Activated CD4-positive, alpha-beta T cell treated with anti-CD3 and anti-CD28 coated beads, Interleukin-2, Interleukin-6, amounts not matched to agents 100 ng/mL and 50 ng/mL, durations not matched to agents 16 hours and 8 hours (primary cell): ENCODE measurements at places on chromosomes 11 and 22.

DNA sequence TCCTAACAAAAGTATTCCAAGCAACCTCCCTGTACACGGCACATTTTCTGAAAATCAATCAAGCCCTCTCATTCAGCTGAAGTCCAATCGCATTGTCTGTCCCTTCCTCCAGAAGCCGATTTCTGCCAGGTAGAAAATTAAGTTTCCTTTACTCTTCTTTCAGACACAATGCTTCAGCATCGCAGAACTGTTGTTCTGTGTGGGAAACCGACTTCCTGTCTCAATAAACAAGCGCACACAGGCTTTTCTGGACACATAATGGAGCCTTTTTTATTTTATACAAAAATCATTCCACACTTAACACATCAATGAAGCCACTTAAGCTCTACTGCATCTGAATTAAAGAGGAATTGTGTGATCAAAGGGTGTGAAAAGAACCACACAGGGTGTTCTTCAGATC, 75.6 kb downstream of the BLID start:
- DNase-seq, result no peak

- no peak for DNase-seq
Observed at GRCh38 chr22:42596863-42597530, 17.7 kb downstream of the POLDIP3 start.

GRCh38 chr11:9351321-9351881, 33.1 kb upstream of the IPO7 start:
- no peak for DNase-seq

DNA sequence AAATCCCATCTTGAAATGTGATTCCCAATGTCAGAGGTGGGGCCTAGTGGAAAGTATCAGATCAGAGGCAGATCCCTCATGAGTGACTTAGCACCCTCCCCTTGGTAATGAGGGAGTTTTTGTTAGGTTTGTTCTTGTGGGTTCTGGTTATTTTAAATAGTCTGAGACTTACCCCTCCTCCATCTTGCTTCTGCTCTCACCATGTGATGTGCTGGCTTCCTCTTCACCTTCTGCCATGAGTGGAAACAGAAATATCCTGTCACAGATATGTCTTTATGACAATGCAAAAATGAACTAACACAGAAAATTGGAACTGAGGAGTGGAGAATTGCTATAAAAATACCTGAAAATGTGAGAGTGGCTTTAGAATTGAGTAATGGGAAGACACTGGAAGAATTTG, 33.1 kb downstream of the TMEM225 start:
- no peak for DNase-seq

DNA sequence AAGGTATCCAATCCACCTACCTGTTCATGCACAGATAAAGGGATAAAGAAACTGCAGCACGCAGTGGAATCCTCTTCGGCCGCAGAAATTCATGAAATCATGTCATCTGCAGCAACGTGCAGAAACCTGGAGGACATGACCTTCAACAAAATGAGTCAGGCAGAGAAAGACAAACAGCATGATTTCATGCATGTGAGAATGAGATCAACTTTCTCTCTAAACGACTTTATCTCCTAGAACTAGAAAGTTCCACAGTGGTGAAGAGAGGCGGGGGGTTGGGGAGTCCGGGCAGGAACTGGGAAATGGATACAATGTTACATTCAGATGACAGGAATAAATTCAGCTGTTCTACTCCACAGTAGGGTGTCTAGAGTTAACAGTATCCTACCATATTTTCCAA, 9.9 kb downstream of the RGL4 start:
- DNase-seq, result peak; percentile 32

DNA sequence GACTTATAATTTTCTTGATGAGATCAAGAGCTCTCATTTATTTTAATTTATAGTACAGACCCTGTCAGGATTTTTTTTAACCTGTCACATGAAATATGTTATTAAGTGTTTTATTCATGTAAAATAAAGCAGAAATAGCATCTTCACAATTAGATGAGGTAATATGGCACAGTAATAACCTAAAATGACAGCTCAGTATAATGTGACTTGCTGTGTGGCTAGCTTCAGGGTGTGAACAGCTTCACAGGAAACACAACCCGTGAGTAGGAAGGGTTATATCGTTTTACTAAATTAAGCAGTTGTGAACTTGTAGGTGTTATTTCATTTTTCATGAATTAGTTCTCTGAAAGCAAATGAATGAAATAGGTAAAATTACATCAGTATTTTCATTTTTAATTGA, 366.9 kb upstream of the CHORDC1 start:
- no peak for DNase-seq

DNA sequence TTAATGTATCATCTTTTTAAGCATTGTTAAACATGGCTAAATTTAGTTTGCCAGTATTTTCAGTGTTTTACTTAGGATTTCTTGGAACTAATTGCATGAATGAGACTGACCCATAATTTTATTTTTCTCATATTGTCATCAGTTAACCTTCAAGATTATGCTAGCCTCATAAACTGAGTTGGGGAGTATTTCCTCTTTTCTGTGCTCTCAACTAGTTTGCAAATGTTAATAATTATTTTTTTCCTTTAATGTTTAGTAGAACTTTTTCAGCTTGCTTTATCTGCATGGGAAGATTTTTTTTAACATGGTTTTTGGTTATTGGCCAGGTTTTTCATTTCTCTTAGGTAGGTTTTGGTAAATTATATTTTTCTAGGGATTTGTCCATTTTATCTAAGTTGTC, 235.4 kb upstream of the SESN3 start:
- no peak for DNase-seq

DNA sequence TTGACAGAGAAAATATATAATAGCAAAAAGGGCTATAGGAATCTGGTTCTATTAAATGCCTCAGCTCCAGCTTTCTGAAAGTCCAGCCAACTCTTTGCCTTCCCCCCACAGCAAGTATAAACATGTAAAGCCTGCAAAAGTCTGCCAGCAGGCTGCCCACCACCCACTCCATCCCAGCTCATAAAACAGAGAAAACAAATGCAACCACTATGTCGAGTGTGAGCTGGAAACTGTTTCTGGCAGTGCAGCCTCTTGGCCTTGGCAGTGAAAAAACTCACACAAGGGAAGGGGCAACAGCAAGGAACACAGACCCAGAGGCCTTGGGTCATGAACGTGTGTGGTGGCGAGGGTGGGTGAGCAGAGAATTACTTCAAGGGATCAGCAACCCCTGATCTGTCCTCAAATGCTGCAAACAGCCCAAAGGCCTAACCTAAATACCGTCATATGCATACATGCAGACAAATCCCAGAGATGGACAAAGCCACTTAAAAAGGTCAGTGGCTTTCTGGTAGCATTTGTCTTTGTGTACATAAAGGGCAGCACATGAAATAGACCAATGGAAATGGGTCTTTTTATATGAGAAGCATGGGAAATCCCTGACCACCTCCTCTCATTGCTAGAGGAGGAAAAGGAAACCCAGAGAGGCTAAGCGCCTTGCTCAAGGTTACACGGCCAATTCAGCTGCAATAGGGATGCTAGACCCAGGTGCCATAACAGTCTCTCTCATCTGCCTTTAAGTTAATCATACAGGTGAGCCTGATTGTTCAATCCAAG, 74.8 kb downstream of the NAT10 start:
- DNase-seq, result peak; percentile 17

DNA sequence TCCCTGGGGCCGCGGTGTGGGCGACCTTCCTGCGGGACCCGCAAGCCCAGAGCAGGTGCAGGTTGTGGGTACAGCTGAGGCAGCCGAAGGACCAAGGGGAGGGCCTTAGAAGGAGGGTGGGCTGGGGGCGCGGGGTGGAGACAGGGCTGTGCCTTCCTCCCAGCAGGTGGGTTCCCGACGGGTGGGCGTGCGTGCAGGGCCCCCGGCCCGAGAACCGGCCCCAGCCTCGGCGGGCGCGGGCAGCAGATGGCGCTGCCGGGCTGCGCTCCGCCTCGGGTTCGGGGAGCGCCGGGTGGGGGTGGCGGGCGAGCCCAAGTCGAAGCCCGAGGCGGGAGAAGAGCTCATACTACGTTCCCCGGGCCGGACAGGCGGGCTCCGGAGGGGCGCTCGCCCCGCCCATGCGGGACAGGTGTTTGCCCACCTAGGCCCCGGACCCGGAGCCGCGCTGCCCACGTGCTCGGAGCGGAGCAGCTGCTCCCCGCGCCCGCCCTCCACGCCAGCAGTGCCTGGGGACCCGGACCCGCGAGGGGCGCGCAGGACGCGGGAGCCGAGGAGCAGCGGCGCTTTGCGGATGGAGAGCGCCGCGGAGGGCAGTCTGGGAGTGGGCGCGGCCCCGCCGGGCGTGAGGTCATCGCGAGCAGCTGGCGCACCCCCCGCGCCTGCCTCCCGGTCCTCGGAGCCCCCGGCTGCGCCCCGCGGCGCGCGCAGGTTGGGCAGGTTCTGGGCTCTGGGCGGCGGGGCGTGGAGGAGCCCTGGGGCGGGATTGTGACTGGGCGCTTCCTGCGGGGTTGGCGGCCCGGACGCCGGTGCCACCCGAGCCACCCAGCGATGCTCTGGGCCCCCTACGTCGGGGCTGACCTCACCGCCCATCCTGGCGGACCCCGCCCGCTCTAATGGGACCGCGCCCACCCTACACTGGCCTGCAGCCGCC, 25.3 kb downstream of the DUSP8 start:
- peak; percentile 44 for DNase-seq

- peak; percentile 9 for DNase-seq
Observed at GRCh38 chr11:2533587-2534133, 88.9 kb downstream of the KCNQ1 start.

- DNase-seq, result no peak
Observed at GRCh38 chr22:50699756-50700386, 27.2 kb downstream of the SHANK3 start.

- no peak for DNase-seq
Observed at GRCh38 chr11:94956963-94957362, 16.4 kb downstream of the CWC15 start.

GRCh38 chr11:42837994-42838393, 473.8 kb upstream of the API5 start:
- no peak for DNase-seq

- peak; percentile 92 for DNase-seq
Observed at GRCh38 chr11:48008951-48009270, 28.6 kb downstream of the PTPRJ start.

DNA sequence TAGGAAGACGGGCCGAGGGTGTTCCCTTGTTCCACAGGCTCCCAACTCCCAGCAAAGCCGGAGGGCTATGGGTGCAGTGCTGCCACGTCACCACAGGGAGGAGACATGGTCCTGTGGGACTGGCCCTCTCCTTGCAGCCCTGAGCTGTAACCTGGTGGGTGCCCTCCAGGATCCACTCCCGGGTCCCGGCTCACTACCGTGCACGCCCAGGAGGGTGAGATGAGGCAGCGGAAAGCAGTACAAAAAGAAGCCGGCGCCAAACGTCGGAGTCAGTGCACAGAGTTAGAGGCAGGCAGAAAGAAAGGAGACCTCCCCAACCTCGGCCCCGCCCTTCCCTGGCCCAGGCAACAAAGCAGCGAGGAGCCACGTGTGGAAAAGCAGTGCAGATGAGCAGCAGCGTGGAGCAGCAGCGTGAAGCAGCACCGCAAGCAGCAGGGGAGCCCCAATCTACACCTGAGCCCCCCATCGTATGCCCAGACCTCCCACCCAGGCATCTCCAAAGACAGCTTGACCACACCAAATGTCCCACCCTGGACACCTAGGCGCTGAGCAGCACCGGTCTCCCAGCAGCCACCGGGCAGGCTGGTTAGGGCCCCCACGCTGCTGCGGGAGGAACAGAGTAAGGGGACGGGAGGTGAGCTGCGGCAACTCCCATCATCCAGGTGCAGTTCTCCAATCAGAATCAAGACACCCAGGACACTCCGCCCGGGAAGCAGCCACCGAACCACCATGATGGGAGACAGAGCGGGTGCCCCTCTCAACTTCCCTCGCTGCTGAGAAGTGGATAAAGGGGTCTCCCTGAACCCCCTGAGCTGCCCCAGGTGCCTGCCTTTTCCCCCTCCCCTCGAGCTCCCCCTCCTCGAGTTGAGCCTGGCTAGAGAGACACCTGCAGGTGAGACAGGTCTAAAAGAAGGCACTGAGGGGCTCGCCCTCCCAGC, 28.8 kb downstream of the IGSF9B start:
- DNase-seq, result peak; percentile 83

DNA sequence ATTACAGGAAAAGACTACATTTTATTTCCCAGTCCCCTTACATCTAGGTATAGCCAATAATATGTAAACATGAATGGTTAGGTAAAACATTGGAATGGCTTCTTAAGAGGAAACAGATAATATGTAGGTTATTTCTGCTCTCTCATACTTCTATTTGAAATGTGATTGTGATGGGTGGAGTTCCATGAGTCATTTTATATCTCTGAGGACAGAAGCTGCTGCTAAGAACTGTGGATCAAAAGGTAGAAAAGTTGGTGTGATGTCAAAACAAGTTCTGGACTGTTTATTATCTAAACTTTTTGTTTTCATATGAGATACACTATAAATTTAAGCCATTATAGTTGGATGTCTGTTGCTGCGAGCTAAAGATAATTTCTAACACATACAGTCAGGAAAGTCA, 799.4 kb upstream of the TENM4 start:
- DNase-seq, result no peak

GRCh38 chr11:26764315-26764714, 42.5 kb upstream of the SLC5A12 start:
- no peak for DNase-seq

- DNase-seq, result no peak
Observed at GRCh38 chr22:19709063-19709769, 5.1 kb upstream of the SEPTIN5 start.

DNA sequence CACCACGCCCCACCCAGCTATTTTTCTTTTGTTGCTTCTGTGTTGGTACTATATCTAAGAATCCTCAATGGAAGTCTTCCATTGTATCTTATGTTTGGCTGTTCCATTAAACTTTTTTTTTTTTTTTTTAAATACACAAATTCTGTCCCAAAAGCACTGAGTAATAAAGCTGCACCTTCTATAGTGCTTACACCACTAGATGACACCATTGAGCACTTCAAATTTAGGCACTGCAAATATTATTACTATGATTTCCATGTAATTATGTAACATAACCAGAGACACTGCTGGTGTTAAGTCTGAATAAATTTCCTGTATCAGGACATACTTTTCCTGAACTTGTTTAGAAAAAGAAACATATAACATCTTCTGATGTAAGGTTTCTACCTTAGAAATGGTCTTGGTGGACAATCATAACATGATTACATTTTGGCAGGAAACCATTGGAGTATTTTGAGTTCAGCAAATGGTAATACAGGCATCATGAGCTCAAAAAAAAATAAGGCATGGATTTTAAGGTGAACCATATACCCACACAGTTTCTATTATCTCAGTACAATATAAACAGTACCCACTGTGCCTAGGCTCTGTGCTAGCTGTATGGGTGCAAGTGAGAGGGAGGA, 110.5 kb downstream of the ATG16L2 start:
- DNase-seq, result peak; percentile 22

- no peak for DNase-seq
Observed at GRCh38 chr11:70468256-70469195, 70.2 kb downstream of the CTTN start.

- no peak for DNase-seq
Observed at GRCh38 chr11:128424271-128424711, 163.1 kb downstream of the ETS1 start.
